ENCODE measurements at places on chromosomes 5 and 9.

- no peak for DNase-seq
Observed at GRCh38 chr9:134899818-134900217, 17.9 kb downstream of the FCN1 start.

- DNase-seq: no peak
Observed at GRCh38 chr9:92638621-92639101, 31.3 kb downstream of the IPPK start.

GRCh38 chr9:98973576-98973975 is 29.9 kb downstream of the COL15A1 start:
- no peak for DNase-seq

DNA sequence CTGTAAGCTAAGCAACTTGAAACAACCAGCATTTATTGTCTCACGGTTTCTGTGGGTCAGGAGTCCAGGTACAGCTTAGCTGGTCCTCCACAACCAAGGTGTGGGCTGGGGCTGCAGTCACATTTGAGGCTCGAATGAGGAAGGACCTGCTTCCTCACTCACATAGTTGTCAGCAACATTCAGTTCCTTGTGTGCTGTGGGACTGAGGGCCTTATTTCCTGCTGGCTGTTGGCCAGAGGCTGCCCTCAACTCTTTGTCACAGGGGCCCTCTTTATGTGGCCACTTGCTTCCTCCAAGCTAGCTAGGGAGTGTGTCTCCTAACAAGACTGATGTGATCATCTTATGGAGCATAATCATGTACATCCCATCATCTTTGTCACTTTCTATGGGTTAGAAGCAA is 29.2 kb upstream of the SEMA4D start:
- no peak for DNase-seq

GRCh38 chr5:149133795-149134777 is 7.2 kb upstream of the ABLIM3 start:
- DNase-seq: no peak

DNA sequence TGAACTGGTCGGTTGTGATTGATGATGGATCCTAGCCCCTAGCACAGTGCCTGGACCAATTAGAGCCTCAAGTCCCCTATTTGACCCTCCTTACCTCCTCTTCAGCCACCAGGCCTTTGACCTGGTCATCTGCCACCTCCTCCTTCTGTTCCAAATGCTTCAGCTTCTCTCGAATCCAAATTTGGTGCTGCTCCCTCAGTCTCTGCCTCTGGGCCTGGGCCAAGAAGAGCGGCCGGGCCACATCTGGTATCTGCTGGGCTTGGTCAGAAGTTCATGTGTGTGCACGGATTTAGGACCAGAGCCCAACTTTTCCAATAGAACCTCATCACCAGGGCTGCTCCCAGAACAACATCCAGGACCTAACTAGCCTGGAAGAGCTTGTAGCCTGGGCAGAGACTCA is 6.5 kb downstream of the SLC35A4 start:
- no peak for DNase-seq

DNA sequence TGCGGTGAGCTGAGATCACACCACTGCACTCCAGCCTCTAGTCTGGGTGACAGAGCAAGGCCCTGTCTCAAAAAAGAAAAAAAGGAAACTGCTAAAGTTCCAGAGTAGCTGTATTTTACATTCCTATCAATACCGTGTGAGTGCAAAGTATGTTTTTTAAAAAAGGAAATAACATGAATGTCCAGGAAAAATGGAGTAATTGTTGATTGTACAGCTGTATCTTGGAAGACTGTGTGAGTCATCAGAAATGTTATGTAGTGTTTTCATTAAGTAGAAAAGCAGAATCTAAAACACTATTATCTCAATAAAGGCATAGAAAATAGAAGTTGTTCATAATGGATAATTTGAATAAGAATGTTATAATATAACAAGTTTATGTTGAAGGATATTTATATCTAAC is 53.9 kb downstream of the ZCCHC7 start:
- no peak for DNase-seq

DNA sequence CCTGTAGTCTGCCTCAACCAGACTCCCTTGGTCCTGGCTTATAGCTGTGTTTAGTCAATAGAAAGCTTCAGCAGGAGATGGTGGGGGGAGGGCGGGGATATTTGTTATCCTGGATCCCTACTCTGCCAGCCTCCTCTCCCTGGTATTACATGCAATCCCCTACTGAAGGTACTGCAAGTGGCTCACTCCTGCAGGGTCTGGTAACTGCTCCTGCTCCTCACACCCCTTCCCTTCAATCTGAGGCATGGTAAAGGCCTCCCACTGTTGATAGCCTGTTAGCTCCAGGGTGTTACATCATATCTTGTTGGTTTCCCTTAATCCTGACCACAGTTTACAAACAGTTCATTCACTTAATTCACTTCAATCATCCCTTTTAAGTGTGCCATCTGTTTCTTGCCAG is 137.5 kb downstream of the AP3B1 start:
- no peak for DNase-seq

DNA sequence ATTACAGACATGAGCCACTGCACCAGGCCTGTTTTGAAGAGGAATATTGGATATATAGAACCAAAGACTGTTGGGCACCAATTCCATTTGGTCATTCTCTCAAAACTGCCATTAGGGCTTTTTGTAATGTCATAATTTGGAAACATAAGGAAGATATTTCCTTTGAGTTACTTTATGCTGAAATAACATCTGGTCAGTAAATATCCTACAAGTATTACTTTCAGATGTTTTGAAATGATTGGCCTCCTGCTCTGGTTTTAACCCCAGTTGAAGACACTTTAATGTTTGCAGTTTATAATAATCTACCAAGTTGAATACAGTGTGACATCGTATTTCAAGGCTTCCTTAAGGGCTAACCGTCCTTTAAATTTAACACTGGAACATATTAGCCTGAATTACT is 33.6 kb downstream of the LRRTM2 start:
- DNase-seq: no peak

DNA sequence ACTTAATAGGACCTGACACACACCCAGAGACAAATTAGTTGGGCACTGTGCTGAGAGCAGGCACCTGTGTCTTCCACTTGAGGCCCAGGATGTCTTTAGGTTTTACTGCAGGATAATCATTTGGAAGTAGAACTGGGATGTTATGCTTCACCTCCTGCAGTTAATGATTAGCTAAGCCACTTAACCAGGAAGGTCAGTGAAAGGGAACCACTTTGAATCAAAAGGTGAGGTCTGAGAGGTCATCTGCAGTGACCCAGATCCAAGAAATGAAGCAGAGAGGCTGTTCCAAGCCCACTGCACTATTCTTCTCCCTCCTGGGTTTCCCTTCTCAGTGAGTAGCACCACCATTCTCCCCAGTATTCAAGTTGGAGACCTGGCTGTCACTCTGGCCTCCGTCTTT is 110.5 kb downstream of the SNX18 start:
- no peak for DNase-seq

DNA sequence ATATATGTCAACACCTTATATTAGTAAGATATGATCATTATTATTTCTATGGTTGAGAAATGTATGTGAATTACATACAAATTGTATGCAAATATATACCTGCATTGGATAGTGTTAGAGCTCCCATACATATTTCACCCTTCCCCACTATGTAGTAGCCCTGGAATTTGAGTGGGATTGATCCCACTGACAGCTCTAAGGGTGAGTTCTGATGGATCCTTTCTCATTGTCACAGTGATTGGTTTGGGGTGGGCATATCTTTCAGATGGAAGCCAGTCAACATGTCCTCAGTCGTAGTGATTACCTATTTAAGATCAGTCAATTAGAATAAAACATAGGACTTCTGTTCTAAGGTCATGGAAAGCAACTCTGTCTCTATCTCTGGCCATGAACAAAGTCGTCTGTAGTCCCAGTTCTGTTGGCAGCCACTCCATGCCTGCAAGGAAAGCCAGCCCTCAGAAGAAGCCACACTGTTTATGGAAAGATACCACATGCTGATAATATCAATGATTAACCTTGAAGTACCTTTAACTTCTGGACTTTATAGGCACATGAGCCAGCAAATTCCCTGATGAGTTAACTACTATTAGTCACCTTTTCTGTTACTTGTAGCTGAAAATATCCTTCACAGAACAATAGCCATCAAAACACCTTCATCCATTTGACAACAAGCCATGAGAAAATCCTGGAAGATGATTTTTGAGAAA is 5.1 kb upstream of the CCDC192 start:
- no peak for DNase-seq

GRCh38 chr5:104512063-104512825 is 949.7 kb upstream of the NUDT12 start:
- DNase-seq: no peak

DNA sequence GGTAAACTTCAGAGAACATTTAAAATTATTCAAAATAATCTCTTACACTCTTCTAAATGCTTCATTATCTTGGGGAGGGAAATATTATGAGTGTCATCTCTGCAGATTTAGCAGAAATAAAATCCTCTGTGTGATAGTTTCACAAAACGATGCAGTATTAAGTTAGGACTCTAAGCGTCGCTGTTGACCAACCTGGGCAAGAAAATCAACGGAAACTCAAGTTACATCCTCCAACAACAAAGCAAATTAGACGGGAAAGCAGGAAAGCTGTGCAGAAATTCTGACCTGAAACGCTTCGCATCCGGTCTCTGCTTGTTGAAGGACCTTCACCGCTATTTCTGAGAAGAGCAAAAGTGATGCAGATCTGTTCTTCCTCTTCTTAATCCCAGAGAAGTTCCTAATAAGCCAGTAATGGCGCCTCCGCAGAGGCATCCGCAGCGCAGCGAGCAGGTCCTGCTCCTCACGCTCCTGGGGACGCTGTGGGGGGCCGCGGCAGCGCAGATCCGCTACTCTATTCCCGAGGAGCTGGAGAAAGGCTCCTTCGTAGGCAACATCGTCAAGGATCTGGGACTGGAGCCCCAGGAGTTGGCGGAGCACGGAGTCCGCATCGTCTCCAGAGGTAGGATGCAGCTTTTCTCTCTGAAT is at the start of gene PCDHGA6:
Gene PCDHGA6 (plus strand): TSS at position 219 of the 645 bp plus-strand sequence. CDS start 193 bp downstream, at position 412.
- no peak for DNase-seq

DNA sequence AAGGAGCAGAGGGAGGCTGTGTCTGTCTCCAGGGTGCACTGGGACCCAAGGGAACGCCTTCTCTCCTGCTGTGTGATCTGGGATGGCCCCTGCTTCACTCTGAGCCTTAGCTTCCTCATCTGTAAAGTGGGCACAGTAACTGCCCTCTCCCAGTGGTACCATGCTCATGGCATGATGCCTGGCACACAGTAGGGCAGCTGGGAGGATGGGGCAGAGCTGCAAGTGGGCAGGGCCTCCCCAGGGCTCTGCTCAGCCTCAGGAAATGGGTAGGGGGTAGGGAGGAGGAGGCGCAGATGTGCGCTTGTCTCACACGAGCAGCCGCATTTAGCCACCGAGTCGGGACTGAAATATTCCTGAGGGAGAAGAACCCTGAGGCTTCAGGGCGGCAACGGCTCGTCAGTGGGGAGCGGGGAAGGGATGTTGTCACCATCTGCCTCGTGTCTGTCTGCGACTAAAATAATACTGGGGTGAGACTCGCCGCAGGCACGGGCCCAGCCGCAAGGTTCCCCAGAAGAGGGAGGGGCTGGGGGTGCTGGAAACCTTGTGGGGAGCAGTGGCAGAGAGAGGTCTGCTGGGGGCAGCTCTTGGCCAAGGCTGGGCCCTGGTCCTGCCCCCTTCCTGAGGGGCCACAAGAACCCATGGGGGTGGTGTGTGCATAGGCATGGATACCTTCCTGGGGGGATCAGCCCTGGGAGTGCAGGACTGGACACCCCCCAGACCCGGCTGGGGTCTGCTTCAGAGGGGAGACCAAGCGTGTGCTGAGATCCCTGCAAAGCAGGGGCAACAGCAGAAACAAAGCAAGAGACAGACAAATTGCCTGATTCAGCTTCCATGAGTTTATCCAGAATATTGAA is 55.2 kb upstream of the PSD2 start:
- no peak for DNase-seq

- DNase-seq: no peak
Observed at GRCh38 chr9:119009249-119009648, 360.0 kb downstream of the BRINP1 start.

- no peak for DNase-seq
Observed at GRCh38 chr5:30324083-30324482, 869.4 kb upstream of the CDH6 start.

GRCh38 chr5:163887854-163888253 is 382.4 kb downstream of the MAT2B start:
- no peak for DNase-seq

- DNase-seq: peak; percentile 31
Observed at GRCh38 chr5:108548684-108549596, 167.0 kb upstream of the FBXL17 start.

GRCh38 chr5:68484307-68485068 is 268.9 kb downstream of the PIK3R1 start:
- DNase-seq: no peak

DNA sequence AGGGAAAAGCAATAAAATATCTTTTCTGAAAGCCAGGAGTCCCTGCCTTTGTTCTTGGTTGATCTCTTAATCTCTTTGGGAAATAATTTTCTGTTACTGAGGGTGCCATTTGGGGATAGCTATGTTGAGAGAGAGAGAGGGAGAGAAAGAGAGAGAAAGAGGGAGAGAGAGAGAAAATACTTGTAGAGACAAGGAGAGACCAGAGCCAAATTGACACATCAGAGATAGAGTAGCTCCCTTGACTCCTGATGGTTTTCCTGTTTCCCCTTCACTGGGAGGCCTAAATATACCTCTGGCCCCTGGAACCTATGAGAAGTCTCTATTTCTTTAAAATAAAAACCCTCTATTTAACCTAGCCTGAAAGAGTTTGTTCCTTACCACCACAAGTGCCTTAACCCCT is 14.9 kb downstream of the CMYA5 start:
- no peak for DNase-seq

GRCh38 chr9:129900263-129901027 is 65.2 kb downstream of the USP20 start:
- no peak for DNase-seq

DNA sequence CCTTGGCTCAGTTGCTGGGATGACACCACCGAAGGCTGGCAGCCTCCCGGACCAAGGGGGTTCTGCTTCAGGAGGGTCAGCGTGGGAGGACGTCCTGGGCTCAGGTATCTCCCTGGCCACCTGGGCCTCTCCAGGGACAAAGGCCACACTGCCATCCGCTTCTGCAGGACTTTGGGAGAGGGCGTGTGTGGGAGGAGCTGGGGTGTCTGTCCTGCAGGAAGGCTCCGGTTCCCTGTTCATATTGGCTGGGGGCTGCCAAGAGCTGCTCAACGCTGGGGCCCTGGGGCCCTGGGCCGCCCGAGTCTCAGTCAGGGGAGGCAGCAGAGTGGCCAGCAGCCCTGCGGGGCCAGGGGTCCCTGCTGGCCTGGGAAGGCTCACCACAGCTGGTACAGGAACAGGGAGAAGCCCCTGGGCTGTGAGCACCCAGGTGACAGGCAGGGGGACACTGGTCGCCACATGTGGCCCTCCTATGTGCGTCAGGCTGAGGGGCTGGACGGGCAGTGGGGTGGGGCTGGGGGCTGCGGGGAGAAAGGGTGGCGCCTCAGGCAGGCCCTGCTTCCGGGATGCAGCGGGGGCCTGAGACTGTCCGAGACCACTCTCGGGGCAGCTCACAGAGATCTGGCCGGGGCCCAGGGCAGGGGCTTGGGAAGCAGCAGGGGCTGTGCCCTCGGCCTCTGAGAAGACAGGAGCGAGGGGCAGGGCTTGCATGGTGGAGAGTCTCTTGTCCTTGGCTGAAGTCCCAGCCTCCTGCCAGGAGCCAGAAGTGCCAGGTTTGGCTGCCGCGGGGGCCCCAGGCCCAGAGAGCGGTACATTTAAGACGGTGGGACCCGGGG is 4.9 kb upstream of the CARD9 start:
- DNase-seq: no peak

Data from NCI-H345 (cell line).